ENCODE measurements at places on chromosomes 4 and X.

GRCh38 chr4:184317234-184317918 lies 99.7 kb upstream of the ENPP6 start:
- no peak for DNase-seq

DNA sequence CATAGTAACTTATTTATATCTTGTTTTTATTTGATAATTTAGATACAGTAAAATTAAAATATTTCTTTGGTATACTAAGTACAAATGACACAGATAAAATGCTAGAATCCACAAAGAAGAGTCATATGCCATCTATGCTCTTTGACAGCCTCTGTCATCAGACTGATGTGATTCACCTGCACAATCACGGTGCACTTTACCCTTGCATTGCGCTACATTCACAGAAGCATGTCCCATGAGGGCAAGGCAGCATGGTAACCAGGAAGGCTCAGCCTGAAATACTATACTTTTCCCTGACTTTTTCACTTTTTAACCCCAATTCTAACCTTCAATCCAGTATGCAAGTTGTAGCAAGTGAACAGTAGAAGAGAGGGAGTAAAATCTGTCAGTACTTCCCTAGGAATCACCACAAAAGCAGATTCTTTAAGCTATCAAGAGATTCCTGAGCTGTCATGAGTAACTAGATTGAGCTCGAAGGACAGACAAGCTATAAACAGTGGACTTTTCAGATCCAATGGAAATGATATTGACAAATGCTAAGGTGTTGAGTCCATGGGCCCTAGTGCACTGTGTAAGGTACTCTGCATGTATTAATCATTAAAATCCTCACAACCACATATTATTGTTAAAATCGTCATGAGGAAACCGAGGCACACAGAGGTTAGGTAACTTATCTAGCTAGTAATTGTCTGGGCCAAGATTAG lies 14.2 kb downstream of the SEC24D start:
- DNase-seq = no peak

- no peak for DNase-seq
Measured at GRCh38 chr4:30837131-30837539, 117.0 kb downstream of the PCDH7 start.

DNA sequence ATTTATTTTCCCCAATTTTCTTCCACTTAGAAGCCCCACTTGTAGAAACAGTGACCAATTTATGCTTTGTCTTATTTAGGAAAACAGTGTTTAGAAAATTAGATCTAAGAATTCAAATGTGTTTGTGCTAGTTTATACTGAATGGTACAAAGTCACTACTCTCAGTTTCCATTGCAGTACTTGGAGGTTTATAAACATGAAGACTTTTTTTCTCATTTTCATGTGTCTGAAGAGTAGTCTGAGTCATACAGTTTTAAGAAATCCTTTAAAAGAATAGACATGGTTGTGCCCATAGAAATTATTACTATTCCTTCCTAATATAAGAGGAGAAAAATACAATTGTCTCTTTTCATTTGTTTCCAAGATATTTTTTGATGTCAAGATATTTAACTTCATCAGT lies 458.7 kb downstream of the NAF1 start:
- DNase-seq = no peak

- DNase-seq = no peak
Measured at GRCh38 chr4:8705161-8706145, 112.9 kb downstream of the CPZ start.

GRCh38 chrX:120617996-120618630 lies 11.7 kb downstream of the C1GALT1C1 start:
- DNase-seq = no peak

DNA sequence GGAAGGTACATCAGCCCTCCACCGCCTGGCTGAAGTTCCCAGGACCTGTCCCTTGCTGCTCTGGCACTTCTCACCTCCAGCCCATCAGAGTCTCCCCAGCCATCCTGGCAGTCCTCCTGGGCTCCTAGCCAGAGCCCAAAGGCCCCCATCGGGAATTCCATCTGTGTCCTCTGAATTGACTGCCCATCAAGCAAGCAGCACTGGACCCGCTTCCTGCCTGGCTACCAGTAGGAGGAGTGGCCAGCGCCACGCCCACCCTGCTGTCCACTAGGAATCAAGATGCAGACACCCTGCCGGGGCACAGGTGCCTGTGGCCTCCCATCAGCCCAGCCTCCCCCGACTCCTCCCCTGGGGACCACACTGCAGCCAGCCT lies 47.2 kb downstream of the C4orf50 start:
- DNase-seq = no peak

DNA sequence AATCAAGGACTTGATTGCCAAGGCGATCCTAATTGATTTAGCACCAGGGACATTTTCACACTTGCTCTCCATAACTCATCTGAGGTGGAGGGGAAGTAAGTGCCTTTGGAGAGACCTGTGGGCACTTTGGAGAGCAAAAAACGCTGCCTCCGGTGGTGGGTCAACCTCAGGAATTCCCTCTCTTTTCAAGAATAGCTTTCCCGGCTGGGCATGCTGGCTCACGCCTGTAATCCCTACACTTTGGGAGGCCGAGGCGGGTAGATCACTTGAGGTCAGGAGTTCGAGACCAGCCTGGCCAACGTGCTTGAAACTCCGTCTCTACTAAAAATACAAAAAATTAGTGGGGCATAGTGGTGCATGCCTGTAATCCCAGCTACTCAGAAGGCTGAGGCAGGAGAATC lies 49.2 kb downstream of the PRPS1 start:
- DNase-seq = no peak

- no peak for DNase-seq
Measured at GRCh38 chrX:71222929-71223328, at the start of gene GJB1. TSS of gene GJB1 (plus strand) at chrX:71223224. CDS start at chrX:71223708, 484 bp downstream.

GRCh38 chr4:137367620-137368019 lies 164.7 kb downstream of the PCDH18 start:
- no peak for DNase-seq

- no peak for DNase-seq
Measured at GRCh38 chr4:84931961-84932360, 34.5 kb downstream of the WDFY3 start.

- no peak for DNase-seq
Measured at GRCh38 chrX:21986596-21986995, 45.5 kb upstream of the PHEX start.

DNA sequence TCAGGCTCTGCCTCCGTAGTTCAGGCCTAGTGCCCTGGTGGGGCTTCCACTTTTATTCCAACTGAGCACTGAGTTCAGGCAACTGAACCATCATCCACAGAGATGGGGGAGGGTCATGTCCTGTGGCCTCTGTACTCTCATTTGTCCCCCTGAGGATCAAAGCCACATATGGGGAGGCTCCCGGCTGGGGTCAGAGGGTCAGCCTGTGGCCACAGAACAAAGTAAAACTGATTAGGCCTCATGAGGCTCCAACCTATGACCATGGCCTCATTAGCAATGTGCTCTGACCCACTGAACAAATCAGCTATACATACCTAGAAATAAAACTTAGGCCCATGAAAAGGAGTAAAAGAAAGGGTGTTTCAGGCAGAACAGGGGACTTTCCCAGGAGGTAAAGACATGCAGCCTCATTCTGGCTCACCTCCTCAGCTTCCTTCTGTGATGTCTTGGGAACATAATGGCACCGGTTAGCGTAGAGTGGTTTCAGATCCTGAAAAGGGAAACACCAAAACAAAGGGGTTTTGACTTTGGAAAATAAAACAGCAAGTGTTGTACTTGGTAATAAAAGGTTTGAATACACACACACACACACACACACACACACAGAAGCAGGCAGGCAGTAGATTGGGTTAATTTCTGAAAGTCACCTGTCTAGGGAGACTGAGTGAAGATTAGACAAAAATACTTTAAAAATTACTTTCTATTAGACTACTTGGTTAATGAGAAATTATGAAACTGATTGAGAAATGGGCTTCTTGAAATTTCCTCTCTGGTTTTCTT lies 24.3 kb downstream of the TMEM255A start:
- no peak for DNase-seq

- no peak for DNase-seq
Measured at GRCh38 chr4:10893395-10893794, 208.8 kb upstream of the CLNK start.

- no peak for DNase-seq
Measured at GRCh38 chrX:55206162-55206941, 13.8 kb upstream of the PAGE5 start.

- no peak for DNase-seq
Measured at GRCh38 chr4:156243015-156243414, 289.3 kb upstream of the CTSO start.

GRCh38 chr4:6368601-6369000 lies 99.0 kb downstream of the WFS1 start:
- DNase-seq = no peak

- no peak for DNase-seq
Measured at GRCh38 chr4:7676398-7676922, 241.7 kb upstream of the PSAPL1 start.

- DNase-seq = no peak
Measured at GRCh38 chr4:186204686-186205085, 13.3 kb downstream of the CYP4V2 start.

DNA sequence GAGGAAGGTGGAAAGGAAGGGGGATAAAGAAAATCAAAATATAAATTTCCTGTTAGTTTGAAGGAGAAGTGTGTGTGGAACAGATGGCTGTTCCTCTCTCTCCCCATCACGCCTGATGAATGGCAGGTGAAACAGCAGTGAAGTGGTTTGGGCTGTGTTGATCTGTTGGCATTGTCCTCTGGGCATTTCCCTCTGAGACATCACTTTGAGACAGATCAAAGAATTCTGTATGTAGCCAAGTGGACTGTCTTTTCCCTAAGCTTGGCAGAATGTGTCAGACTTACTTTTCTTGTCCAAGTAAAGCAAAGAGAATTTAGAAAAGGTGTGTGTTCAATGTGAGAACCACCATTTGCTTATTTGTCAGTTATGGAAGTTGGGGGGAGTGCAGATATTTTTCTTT lies 47.5 kb downstream of the SEPTIN11 start:
- no peak for DNase-seq

DNA sequence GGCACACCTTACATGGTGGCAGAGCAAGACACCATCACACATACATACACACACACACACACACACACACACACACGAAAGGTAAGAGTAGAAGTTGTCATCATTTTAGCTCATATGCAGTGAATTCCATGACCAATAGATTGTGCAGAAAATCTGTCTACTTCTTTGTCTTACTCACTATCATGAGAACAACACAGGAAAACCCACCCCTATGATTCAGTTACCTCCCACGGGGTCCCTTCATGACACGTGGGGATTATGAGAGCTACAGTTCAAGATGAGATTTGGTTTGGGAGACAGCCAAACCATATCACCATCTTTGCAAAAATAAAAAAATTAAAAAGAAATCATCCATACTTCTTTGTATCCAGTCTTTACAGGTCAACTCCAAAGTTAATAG lies 221.1 kb downstream of the BMPR1B start:
- peak; percentile 12 for DNase-seq

- no peak for DNase-seq
Measured at GRCh38 chr4:23741681-23742191, 148.1 kb downstream of the PPARGC1A start.

Measured in stimulated activated CD4-positive, alpha-beta T cell treated with anti-CD3 and anti-CD28 coated beads, Interleukin-4, amount 100 ng/mL, for 4 hours (primary cell).